ENCODE measurements at places on chromosomes 1 and 21.

DNA sequence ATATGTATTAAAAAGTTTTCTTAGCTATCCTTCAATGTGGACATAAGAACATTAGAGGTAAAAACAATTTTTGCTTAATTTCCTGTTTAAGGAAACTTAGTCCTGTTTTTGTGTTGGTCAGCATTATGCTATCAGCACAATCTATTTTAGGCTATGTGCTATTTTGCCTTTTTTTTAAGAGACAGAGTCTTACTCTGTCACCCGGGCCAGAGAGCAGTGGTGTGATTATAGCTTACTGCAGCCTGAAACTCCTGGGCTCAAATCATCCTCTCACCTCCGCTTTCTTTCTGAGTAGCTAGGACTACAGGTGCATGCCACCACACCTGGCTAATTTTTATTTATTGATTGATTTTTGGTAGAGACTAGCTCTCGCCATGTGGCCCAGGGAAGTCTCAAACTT, 199.1 kb upstream of the TMPRSS15 start:
- H3K36me3 ChIP-seq = no peaks in the 10 kb centered on the region
- no peak overlapping the region for H3K4me3 ChIP-seq
- no peak overlapping the region for H3K27ac ChIP-seq

DNA sequence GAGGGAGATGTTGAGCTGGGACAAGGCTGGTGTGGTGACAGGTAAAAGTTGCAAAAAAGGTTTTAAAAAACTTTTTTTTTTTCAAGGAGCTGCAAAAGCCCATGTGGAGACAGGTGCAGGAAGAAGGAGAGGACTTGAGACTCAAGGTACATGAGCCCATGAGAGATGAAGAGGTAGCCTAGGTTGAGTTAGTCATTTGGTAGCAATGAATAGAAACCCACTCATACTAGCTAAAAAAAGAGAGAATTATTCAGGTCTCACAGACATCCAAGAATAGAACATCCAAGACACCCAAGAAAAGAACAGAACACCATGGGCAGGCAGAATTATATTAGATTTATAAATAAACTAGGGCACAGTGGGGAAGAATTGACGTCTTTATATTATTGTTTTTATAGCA, 65.1 kb downstream of the PCP4 start:
- no peak overlapping the region for H3K4me3 ChIP-seq
- H3K27me3 ChIP-seq = no peaks in the 10 kb centered on the region
- H3K27ac ChIP-seq = no peak overlapping the region
- H3K36me3 ChIP-seq = no peaks in the 10 kb centered on the region
- no peaks in the 10 kb centered on the region for H3K4me1 ChIP-seq

DNA sequence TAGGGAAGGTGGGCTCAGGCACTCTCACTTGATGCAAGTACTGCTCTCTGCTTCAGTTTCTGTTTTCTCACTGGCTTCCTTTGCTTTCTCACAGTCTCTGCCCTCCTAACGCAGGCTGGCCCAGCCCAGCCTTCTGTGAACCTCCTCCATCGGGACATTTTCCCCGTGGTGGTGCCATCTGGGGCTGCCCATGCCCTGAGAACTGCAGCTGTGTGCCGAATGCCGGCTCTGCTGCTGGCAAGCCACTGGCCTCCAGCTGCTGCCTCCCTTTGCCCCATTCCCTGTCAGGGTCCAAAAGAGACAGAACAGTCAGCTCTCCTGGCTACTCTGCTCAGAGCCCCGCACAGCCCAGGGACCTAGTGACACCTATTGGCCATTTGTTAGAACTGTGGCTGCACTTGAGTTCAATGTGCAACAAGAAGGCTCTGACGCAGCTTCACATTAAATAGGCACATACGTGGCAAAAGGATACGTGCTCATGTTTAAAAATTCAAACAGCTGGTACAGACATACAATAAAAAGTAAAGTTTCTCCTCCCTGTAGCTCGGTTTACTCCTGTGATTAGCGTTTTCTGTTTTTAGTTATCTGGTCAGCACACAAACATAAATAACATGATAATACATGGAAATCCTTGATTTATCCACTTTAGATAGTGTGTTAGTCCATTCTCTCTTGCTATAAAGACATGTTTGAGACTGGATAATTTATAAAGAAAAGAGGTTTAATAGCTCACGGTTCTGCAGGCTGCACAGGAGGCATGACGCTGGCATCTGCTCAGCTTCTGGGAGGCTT, 46.6 kb downstream of the FCRL5 start:
- no peaks in the 10 kb centered on the region for H3K36me3 ChIP-seq
- peak; percentile 57 for DNase-seq
- no peaks in the 10 kb centered on the region for H3K4me1 ChIP-seq
- no peak overlapping the region for H3K27ac ChIP-seq

- peaks cover 6% of the 10 kb centered on the region for H3K36me3 ChIP-seq
- H3K4me1 ChIP-seq = no peaks in the 10 kb centered on the region
- no peak overlapping the region for H3K4me3 ChIP-seq
- no peaks in the 10 kb centered on the region for H3K27me3 ChIP-seq
- no peak for DNase-seq
These were observed 11.2 kb downstream of the IFT25 start for GRCh38 chr1:53934170-53934765.

GRCh38 chr21:29343519-29343918, 44.8 kb downstream of the BACH1 start:
- H3K27ac ChIP-seq = no peak overlapping the region
- no peak for DNase-seq
- H3K4me1 ChIP-seq = peaks cover 24% of the 10 kb centered on the region

DNA sequence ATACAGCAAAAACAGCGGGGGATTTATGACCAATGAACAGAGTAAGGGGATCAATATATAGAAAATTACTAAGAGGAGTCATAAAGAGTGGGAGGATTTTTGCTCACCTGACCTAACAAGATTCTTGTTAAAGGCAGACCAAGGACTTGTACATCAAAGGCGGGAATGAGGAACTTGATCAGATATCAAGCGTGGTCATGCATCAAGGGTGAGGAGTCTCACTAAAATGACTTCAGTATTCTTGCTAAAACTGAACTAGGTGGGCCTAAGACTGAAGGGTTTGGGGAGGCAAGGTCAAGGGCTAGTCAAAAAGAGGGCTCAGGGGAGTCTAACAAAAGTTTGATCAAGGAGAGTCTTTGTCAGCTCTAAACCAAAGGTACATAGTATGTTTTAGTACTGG, 2.1 kb downstream of the MOV10 start:
- H3K4me3 ChIP-seq = no peak overlapping the region
- H3K36me3 ChIP-seq = no peaks in the 10 kb centered on the region
- peaks cover 49% of the 10 kb centered on the region for H3K4me1 ChIP-seq

DNA sequence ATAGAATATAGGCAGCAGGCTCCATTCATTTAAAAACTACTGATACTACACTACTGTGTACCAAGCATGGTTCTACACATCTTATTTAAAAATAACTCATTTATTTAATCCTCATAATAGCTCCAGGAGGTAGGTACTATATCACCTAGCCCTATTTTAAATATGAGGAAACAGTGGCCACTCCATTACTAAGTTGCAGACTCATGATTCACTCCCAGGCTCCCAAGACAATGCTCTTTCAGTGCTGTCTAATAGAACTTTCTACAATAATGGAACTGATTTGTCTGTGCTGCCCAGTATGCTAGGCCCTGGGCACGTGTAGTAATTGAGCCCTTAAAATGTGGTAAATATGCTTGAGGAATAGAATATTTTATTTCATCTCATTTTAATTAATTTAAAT, 357.1 kb downstream of the LTN1 start:
- H3K27me3 ChIP-seq = no peaks in the 10 kb centered on the region
- no peak overlapping the region for H3K4me3 ChIP-seq
- no peak for DNase-seq
- no peaks in the 10 kb centered on the region for H3K4me1 ChIP-seq
- H3K27ac ChIP-seq = no peak overlapping the region

DNA sequence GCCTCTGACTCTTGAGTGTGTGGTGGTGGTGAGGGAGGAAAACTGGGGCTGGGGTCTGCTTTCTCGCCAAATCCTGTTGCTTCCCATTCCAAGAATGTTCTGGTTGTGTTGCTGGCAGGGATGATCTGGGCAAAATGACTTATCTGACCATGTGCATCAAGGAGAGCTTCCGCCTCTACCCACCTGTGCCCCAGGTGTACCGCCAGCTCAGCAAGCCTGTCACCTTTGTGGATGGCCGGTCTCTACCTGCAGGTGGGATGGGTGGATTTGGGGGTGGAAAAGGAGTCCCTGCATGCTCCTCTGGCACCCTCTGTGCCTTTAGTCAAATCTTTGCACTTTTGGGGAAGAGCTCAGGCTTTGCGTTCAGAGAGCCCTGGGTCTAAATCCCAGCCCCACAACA, 18.1 kb downstream of the CYP4B1 start:
- H3K4me3 ChIP-seq = no peak overlapping the region
- H3K36me3 ChIP-seq = no peaks in the 10 kb centered on the region
- H3K4me1 ChIP-seq = no peaks in the 10 kb centered on the region
- no peak for DNase-seq
- H3K27ac ChIP-seq = no peak overlapping the region
- peaks cover 3% of the 10 kb centered on the region for H3K27me3 ChIP-seq

DNA sequence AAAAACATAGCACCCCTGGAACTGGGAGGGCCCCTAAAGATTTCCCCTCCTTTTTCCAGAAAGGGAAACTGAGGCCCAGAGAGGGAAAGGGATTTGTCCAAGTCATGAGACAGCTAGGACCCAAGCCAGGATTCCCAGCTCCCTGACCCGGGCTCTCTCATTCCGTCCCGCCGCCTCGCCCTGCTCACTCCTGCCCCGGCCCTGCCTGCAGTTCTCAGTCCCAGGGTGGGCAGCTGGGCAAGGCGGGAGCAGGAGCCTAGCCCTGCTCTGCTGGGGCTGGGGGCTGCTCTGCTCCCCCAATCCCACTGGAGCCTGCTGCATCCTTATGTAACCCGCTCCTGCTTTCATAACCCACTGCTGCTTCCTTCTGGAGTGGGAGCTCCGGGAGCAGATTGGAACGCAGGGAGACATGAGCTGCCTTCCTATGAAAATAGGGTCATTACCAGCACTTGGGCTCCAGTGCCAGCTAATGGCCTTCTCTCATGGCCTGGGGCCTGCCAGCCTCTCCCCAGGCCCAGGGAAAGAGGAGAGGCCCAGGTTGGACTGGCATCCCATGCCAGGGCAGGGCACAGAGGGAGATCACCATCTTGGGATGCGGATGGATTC, 84.5 kb downstream of the CAMK2N1 start:
- H3K36me3 ChIP-seq = no peaks in the 10 kb centered on the region
- peaks cover 1% of the 10 kb centered on the region for H3K27me3 ChIP-seq
- no peak for DNase-seq

GRCh38 chr1:8411803-8412182, 93.9 kb downstream of the SLC45A1 start:
- no peak for DNase-seq
- no peak overlapping the region for H3K27ac ChIP-seq
- H3K4me3 ChIP-seq = no peak overlapping the region
- H3K36me3 ChIP-seq = peaks cover 54% of the 10 kb centered on the region
- H3K27me3 ChIP-seq = no peaks in the 10 kb centered on the region

Measured in HepG2 (cell line).